Karpas-422 (cell line): ENCODE measurements at places on chromosomes 6 and 20. TPM values are rescaled to one million over a fixed set of nuclear protein-coding genes. Genes with fewer than 3 reads are reported as not detected.

Gene GPX5
- total RNA-seq: not detected in 2 replicates

Gene PDSS2
- 7.4 and 16.3 TPM in 2 replicates for total RNA-seq

Gene C20orf204
- 0.45 and 1.8 TPM in 2 replicates for total RNA-seq

DNA sequence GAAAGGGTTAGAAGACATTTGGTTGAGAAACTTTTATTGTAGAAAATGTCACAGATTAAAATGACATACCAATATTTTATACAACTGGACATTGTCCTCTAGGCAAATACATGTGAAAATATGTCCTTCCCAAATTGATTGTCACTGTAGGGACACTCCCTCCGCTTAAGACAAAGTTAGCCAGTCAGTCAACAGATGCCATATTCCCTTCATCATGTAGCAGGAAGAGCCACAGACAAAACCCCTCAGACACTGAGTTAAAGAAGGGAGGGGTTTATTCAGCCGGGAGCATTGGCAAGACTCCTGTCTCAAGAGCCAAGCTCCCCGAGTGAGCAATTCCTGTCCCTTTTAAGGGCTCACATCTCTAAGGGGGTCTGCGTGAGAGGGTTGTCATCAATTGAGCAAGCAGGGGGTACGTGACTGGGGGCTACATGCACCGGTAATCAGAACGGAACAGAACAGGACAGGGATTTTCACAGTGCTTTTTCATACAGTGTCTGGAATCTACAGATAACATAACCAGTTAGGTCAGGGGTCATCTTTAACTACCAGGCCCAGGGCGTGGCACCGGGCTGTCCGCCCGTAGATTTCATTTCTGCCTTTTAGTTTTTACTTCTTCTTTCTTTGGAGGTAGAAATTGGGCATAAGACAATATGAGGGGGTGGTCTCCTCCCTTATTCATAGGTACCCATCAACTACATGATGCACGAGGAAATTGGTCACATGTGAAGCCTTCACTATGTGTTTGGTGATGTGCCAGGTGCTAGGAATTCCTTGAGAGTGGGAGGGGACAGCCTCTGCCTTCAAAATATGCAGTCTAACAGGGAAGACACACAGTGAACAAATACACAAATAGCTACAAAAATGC is 155.7 kb upstream of the CDYL start:
- no peak for DNase-seq

GRCh38 chr6:11164717-11165646 is 53.5 kb upstream of the ERVFRD-1 start:
- DNase-seq: no peak

- DNase-seq: no peak
Measured at GRCh38 chr20:51400051-51400926, 142.2 kb downstream of the NFATC2 start.
